ENCODE measurements at places on chromosomes 3 and 15.
A peak's percentile ranks its signal among the peaks of the same experiment; 100 is the strongest.

DNA sequence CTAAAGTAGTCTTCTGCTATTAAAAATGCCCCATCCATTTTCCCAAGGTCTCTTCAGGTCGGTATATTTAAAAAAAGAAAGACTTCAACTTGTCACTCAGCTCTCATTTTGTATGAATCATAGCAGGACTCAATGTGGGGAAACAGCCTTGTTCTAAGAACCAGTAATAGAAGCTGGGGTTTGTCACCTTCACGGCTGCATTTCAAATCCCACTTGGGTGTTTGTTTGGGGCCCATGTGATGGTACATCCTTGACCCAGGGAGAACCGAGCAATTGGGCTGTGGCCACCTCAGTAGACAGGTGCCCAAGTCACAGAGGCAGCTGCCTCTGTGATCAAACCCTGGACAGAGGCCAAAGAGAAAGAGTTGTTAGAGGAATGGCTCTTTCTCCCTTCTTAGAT lies 70.3 kb upstream of the ARL8B start:
- DNase-seq: no peak

- DNase-seq: no peak
Observed at GRCh38 chr3:18870642-18871041, 277.7 kb upstream of the KCNH8 start.

DNA sequence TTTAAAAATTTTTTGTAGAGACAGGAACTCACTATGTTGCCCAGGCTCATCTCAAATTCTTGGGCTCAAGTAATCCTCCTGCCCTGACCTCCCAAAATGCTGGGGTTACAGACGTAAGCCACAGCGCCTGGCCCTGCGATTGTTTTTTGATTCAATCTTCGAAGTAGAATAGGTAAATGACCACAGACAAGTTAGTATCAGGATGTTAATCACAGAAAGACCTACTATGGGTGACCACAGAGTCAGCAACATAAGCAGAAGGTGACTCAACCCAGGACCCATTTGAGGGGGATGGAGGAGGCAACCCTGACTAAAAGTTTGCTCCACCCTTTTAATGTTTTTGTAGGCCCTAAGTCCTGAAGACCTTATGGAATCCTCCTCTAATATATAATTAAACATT lies 10.0 kb upstream of the USP3 start:
- DNase-seq: no peak

DNA sequence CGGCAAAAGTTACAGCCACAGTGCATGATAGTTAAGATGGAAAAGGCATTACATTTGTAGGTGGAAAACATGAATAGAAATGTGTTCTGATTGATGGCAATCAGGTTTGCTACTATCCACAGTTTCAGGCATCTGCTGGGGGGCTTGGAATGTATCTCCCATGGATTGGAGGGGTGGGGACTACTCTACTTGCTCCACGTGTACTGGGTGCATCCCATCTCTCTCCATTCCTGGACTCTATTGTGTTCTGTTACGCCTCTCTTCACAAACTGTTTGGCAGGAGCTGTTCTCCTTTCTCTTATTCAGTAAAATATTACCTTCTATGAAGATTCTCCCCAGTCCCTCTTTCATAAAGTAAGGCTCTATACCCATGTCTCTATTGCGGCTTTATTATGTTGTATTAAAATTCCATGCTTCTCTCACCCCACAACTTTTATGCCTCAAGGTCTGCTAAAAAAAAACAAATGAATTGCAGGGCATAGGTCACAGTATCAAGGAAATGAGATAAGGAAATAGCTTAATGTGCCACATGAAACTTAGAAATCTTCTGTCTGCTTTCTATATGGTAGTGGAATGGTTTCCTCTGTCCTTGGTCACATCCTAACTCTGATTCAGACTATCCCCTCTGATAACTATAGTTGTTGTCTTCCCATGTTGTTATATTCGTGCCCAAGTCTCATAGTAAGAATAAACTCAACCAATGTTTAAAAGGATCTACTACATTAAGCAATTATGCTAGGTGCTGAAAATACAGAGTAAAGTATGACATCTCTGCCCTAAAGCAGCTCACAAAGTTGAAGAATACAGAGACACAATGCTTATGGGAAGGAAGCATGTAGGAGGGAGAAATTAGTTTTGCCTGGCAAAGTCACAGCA lies 43.2 kb downstream of the LRRFIP2 start:
- DNase-seq: no peak

GRCh38 chr3:38454178-38454883 lies 641 bp downstream of the ACVR2B start:
- no peak for DNase-seq

GRCh38 chr3:18989237-18989795 lies 159.0 kb upstream of the KCNH8 start:
- DNase-seq: no peak

DNA sequence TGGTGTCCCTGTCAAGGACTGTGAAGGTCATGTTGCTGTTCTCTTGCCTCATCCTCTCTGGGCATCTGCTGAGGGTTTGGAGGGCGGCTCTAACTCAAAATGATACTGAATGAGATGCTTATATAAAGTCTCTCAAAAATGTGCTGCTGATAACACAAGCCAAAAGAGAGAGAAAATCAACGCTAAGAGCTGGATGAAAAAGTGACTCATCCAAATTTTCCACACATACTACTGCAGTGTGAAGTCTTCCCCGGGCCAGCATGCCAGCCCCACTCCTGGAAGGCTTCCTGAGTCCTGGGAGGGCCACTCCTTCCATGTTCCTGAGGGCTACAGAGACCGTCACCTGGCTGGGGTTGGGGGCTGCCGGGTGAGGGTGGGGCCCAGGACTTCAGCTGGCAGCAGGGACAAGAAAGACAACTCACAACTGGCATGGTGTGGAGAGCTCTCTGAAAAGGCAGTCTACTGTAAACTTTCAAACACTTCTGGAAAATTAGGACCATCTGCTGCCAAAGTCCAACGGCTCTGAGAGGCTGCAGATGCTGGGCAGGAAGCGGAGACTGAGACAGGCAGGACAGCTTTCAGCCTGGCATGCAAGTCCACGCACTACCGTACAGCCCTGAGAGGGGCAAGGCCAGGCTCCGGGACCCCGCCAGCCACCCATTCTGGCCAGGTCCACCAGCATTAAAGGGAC lies 200.3 kb downstream of the ADAMTS17 start:
- DNase-seq: no peak

DNA sequence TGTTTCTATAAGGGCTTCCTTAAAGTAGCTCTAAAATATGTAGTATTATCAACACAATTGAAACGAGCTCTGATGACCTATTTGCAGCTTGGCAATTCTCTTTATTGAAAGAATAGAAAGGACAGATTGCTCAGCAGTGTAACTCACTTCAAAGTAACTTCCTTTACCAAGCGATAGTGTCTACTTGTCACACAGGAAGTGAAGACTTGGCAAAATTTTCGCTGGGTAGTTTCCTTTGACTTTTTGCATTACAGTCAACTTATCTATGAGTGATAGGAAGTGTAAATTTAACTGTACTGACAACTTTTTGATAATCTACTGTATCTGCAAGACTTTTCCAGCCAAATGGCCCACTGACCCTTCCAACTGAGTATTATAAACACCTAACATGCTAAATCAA lies 22.8 kb downstream of the SLC9A9 start:
- no peak for DNase-seq

GRCh38 chr15:25541228-25541627 lies 102.4 kb upstream of the UBE3A start:
- DNase-seq: no peak

- no peak for DNase-seq
Observed at GRCh38 chr15:74768771-74769342, 13.0 kb upstream of the CSK start.

DNA sequence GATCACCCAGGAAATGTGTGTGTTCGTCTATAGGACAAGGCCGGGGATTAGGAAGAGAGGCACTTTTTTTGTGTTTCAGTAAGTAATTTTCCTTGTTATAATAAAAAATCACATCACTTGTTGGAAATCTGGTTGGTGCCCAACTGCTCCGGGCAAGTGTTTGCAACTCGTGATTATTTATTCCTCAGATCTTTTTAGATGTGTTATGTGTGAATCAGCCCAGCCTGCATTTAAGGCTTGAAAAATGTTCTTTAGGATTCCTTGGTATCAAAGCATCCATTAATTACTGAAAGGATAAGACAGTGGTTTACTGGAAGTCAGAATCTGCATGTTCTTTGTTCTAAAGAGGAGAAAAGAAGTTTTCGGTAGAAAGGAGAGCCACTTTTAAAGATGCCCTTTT lies 345.6 kb downstream of the FEZF2 start:
- DNase-seq: no peak

DNA sequence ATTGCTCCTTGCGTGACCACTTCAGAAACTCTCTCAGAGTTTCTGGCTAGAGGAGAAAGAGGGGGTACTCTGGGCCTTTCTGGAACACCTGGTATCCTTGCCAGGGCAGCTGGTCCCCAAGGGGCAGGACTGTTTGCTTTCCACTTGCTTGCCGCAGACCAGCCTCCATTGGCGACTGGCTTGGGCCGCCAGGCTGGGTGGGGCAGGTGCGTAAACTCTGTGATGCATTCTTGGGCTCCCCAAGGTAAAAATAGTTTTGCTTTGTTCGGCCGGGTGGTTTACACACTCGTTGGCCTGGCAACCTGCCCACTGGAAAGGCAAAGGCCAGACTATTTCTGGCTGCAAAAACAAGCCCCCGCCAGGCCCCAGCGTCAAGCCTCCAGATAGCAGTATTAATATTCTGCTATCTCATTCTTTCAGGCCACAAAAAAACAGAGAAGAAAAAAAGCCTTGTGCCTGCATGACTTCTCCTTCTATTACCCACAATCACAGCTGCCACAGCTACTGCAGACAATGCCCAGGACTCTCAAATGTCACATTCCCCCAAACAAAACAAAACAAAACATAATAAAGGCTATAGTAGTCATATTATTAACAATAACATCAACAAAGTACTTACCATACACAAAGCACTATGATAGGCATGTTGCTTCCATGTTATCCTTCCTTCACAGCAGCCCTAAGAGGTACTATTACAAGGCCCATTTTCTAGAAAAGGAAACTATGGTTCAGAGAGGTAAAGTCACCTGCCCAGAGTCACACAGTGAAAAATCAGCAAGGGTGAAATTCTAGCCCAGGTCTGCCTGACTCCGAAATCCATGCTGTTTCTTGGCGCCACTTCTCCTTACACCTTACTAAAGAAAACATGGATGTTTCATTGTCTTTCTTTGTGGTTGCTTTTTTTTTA lies 14.0 kb upstream of the SSUH2 start:
- DNase-seq: no peak

GRCh38 chr3:52827441-52827840 lies 3.0 kb downstream of the ITIH4 start:
- no peak for DNase-seq

- no peak for DNase-seq
Observed at GRCh38 chr3:159916052-159916451, 72.6 kb upstream of the IL12A start.

- DNase-seq: peak; percentile 23
Observed at GRCh38 chr3:114093596-114093995, 37.1 kb downstream of the QTRT2 start.

GRCh38 chr15:100780208-100780800 lies 99.3 kb upstream of the ALDH1A3 start:
- no peak for DNase-seq

DNA sequence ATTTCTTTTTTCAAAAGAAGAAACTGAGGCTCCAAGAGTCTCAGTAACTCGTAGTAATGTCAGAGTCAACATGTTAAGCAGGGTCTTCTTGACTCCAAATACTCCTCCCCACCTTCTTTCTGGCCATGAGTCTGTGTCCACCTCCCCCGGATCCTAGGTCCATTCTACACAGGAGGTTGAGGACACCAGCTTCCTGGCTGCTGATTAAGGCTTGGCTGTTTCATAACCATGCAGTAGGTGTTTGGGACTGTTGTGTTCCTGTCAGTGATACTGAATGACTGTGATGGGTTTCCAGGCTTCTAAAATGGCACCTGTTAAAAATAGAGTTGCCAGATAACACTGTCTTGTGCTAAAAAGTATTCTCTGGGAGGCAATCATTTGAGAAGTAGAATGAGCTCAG lies 130.8 kb upstream of the IL12A start:
- no peak for DNase-seq

Data from LNCaP clone FGC (cell line).